ENCODE measurements at places on chromosomes 6 and 20.

DNA sequence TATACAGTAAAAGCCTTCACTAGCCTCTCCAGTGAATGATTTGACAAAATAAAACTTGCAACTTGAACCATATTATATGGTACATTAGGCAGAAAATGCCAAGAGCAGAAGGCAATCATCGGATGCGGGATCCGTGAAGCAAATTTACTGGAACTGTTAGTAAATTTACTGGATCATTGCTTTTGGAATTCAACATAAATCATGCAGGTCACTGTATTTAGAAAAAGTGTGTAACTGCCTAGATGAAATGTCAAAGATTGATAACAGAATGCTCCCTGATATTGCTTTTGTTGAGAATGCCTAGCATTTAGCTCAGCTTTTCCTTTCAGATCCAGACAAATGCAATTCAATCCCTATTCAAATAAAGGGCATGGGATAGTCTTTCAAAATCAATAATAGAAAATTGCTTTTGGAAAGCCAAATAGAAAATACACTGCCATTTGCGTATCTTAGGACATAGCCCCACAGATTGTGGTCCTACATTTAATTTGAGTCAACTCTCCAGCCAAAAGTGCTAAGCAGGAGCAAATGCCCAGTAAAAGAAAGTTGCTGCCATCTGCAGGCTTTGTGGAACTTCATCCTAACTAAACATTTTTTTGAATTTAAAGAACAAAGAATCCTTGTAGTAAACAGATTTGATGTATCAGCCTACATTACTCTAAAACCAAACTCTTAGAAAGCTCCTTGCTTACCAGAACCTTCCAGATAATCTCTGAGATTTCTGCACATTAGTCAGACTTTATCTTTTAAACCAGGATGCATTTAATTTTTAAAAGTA is 109.5 kb upstream of the HSF2 start:
- no peak for DNase-seq

DNA sequence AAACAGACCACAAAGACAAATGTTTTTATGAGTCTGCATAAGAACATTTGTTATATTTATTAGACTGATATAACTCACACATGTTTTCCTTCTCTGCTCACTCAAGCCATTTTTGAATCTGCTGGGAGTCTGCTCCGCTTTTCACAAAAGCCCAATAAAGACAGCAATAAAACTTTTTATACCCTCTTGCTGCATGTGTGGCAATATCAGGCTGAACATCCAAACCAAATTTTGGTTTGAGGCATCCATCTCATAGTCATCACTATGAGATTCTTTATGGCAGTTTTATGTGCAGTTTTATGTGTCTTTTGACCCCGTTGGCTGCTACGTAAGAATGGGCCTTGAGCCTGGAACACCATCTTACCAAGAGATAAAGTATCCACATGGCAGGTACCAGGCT is 1276.8 kb upstream of the ADGRB3 start:
- no peak for DNase-seq

DNA sequence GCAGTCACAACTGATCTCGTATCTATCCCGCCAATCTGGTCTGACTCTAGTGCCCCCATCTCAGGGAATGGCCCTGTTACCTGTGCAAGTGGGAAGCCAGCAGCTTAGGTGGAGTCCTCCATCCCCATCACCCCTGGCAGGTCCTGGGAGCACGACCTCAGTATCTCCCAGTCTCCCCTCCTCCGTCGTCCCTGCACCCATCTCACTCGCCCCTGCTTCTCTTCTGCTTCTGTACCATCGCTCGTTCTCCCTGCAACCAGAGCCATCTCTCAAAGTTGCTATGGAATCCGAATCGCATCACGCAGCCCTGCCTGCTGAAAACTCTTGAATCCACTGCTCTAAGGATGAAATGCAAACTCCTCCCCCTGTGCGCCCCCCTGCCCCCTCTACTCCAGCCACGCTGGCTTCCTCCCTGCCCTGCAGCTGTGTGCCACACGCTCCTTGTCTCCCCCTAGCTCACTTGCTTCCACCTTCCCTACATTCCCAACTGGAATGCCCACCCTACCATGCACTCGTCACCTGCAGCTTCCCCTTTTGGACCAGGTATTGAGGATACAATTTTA is 64.0 kb upstream of the PTGIS start:
- no peak for DNase-seq

- no peak for DNase-seq
These were observed 35.7 kb downstream of the RRBP1 start for GRCh38 chr20:17646209-17646960.

GRCh38 chr6:36848658-36849441 is 9.6 kb upstream of the CPNE5 start:
- peak; percentile 95 for DNase-seq

- DNase-seq, result peak; percentile 62
These were observed 171.6 kb upstream of the FBXL4 start for GRCh38 chr6:99119109-99120031.

DNA sequence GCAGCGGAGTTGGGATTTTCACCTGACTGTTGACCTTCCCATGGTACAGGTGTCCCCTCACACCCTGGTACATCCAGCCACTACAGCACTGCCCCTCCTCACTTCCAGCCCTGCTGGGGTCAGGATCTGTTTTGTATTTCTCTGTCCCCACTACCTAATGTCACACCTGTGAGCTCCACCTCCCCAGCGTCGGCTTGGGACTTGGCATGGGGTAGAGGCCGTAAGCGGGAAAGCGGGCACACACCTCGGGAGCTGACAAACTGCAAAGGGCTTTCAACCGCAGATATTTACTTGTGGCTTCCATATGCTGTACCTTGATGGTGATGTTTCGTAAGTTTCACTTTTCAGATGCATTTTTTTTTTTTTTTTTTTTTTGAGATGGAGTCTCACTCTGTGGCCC is 5.4 kb upstream of the CCN5 start:
- DNase-seq, result no peak

DNA sequence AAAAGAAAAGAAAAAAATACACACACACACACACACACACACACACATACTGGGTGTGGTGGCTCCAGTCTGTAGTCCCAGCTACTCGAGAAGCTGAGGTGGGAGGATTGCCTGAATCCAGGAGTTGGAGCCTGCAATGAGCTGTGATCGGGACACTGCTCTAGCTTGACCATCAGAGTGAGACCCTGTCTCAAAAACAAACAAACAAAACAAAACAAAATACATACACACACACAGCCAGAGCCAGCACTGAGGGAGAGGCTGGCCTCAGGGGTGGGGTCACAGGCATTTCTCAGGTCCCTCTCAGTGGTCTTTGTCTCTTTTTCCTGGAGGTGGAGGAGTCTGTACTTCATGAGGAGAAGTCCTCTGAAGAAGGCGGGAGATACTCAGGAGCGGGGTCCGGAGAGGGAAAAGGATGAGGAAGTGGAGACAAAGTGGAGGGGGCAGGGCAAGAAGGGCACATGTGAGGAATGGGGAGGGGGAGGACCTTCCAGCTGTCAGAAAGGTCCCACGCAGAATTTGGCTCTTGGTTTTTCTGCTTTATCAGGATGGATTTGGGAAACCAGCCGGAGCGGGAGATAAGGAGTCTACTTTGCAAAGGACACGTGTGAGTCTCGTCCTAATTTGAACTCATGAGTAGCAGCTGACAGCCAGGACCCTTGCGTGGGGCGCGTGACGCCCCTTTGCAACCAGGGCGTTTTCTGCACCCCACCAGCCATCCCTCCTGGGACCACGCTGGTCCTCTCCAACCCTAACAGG is 7.7 kb upstream of the MICB start:
- no peak for DNase-seq

GRCh38 chr6:41824571-41825569 is 37.4 kb downstream of the TOMM6 start:
- DNase-seq, result no peak

DNA sequence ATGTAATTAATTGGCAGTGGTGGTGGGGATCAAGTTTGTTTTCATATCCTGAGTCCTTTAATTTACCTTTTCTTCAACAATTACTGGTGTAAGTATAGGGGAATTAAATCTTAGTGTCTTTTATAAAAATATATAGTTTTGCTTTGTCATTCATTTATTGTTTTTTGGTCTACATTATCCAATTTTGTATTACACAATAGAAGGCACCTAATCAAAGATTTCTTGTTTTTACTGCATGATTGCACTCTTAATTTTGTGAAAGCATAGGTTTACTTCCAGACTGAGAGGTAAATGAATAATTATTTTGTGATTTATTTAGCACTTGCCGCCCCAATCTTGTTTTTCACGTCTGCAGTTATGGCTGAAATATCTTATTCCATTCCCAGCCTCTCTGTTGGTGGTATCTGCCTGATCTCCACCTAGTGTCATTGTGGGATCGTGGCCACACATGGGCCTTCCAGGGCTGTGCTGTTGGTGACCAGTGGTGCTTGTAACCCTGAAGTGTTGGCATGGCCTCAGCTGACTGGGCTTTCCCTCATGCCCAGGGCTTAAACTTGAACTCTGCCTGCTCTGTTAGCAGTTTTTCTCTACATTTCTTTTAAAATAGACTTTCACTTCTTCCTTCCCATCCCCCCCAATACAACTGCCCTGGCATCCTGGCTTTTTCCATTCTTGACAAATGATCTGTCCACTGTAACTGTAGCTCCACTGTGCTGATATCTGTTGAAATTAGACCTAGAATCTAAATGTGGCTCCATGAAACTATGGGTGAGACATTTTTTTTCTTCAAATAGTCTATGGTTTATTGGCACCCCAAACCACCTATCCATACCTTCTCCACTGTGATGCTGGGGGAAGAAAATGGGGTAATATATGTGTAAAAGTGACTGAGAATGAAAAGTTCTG is 24.8 kb downstream of the E2F3 start:
- DNase-seq, result peak; percentile 47

- no peak for DNase-seq
These were observed 12.1 kb downstream of the SCAND1 start for GRCh38 chr20:35942243-35942642.

DNA sequence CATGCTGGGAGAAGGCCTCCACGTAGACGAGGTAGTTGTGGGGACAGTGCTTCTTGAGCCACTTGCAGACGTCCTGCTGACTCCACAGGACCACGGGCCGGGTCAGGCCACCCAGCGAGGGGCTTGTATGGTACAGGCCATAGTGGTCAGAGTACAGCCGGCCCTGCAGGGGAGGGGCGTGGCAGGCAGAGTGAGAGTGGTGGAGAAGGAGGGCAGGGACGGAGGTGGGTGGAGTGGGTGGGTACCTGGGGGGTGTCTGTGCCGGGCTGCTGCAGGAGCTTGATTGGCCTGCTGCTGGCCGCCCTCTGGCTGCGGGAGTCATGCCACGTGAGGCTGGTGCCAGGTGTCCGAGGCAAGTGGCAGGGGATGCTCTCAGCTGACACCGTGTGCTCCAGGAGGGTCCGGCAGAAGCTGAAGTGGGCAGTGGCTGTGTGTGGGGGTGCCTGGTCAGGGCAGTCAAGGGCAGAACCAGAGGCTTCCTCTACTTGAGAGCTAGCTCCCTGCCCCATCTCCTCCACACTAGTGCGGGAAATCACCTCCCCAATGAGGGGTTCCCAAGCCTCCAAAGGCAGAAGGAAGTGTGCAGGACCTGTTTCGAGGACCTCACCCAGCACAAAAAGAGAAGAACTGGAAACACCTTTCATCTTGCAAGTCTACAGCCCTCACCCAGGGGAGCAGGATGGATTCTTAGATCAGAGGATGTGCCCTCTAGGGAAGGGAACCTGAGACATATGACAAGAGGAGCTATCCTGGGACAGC is 2.3 kb downstream of the SAMD10 start:
- DNase-seq, result no peak

GRCh38 chr6:27237089-27237803 is 10.3 kb upstream of the PRSS16 start:
- peak; percentile 79 for DNase-seq

- no peak for DNase-seq
These were observed 93.8 kb upstream of the TOX2 start for GRCh38 chr20:43820731-43821330.

GRCh38 chr20:9374072-9374471 is 140.3 kb upstream of the LAMP5 start:
- DNase-seq, result no peak

DNA sequence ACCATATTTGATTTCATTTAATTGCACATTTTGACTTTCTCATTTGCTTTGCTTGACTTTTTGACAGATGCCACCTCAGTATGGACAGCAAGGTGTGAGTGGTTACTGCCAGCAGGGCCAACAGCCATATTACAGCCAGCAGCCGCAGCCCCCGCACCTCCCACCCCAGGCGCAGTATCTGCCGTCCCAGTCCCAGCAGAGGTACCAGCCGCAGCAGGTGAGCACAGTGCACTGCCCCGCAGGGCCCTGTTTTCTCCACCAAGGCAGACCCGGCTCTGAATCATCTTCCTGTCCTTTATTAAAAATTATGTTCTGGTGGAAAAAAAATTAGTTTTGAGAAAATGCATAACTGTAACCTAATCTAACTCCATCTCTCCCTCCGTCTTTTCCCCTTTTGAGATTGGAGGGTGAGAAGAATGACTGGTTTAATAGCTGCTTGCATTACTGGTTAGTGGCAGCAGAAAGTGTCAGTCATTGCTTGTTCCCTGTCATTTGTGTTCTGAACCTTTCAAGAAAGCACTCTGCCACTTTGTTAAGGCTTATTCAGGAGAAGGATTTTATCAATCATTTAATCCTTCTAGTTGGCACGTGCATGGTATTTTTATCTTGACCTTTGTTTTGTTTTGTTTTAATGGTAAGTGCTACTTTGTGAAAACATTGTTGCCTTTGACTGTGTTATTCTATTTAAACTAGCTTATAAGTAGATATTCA is 124.3 kb downstream of the ARID1B start:
- DNase-seq, result no peak

GRCh38 chr20:53208110-53208832 is 236.1 kb downstream of the TSHZ2 start:
- peak; percentile 18 for DNase-seq

GRCh38 chr20:21701171-21701876 is 4.1 kb upstream of the PAX1 start:
- DNase-seq, result no peak

DNA sequence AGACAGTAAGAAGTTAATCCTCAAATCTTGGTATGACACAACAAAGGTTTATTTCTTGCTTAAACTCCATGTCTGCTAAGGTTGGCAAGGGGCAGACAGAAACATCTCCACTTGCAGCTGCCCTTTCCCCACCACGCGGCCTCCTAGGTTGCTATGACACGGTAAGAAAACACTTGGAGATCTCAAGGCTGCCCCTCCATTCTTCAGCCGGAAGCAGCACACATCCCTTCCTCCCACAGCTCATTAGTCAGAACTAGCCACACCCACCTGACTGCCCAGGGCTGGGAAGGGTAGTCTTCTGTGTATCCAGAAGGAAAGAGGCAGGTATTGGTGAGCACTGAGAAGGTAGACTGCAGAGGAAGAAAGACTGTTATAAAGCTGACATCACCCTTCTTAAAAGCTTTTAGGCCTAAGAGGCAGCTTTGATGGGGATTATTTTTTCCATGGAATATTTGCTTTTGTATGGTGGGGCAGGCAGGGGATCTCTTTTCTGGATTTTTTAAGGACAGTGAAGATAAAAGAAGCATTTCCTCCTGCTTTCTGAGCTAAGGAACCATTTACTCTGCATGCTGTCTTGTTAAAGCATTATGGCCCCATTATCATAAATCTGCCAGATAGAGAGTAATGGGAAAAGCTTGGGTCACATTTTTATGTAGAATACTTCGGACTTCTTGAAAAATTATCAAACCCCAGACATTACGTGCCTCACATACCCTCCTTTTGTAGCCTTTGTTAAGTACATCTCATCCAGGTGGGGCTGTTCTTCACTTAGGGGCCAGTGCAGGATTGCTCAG is 41.6 kb downstream of the MRAP2 start:
- DNase-seq, result no peak
